Spinal cord (tissue), 10 donors: ENCODE measurements at places on chromosomes 4 and X. TPM values are rescaled to one million over a fixed set of nuclear protein-coding genes. Genes with fewer than 3 reads are reported as not detected.

PAGE5 gene
- not detected for polyA plus RNA-seq

RGN gene
- 14.8 TPM for polyA plus RNA-seq

DMRTC1B gene
- polyA plus RNA-seq, result 13.7 TPM

DNA sequence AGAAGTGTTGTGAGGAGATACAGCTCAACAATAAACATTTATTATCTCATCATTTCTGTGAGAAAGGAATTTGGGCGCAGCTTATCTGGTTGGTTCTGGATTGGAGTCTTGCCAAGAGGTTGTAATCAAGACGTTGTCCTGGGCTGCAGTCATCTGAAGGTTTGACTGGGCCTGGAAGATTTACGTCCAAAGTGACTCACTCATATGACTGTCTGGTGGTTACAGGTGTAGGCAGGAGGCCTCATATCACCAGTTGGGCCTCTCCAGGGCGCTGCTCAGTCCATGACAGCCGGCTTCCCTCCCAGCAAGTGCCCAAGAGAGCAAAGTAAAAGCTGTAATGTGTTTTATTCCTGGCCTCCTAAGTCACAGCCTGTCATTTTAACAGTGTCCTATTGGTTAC, 106.3 kb downstream of the USP46 start:
- DNase-seq, result no peak

DNA sequence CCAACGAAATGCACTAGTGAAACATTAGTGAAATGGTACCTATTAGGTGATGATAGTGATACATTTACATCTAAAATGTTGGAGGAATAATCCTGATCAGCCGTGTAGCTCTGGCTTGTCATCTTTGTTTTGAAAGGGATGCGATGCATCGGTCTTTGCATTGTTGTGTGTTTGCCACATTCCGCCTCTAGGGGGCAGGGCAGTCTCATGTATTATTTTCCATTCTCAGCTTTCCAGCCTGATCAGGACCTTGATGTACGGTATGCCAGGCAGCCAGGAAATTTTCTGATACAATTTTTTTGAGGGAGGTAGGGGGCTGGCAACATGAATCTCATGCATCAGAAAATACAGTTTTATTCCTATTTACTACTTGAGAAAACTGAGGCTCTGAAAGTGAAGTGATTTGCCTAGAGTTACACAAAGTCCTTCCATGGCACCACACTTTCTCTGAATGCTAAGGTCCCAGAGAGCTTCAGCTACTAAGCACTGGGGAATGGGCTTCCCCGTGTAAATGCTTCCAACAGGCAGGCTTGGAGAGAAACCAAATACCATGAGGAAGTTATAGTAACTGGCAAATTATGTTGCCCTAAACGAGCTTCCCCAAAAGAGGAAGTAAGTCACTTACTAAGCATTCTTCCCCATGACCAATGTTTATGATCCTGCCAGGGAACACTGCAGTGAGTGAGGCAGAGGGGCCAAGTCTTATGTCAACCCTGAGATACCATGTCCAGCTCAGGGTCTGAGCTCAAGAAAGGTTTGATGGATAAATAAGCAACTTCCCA, 31.8 kb upstream of the IQSEC2 start:
- DNase-seq, result peak; percentile 86

DNA sequence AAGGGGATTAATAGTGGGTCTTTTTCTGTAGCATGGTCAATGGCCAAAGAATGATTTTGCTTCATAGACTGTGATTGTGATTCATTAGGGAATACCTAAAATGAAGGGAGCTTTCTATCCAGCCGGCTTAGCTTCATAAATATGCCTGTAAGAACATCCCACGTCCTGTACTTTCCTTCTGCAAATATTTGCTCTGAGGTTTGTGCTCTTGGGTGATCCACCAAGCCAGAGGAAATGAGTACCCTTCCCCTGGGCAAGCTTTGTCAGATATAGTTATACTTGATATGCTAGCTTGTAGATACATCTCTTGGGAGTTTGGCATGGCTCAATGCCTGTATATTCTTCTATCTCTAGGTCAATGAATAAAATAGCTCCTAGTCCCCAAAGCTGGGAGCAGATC, 28.2 kb upstream of the SPARCL1 start:
- no peak for DNase-seq

DNA sequence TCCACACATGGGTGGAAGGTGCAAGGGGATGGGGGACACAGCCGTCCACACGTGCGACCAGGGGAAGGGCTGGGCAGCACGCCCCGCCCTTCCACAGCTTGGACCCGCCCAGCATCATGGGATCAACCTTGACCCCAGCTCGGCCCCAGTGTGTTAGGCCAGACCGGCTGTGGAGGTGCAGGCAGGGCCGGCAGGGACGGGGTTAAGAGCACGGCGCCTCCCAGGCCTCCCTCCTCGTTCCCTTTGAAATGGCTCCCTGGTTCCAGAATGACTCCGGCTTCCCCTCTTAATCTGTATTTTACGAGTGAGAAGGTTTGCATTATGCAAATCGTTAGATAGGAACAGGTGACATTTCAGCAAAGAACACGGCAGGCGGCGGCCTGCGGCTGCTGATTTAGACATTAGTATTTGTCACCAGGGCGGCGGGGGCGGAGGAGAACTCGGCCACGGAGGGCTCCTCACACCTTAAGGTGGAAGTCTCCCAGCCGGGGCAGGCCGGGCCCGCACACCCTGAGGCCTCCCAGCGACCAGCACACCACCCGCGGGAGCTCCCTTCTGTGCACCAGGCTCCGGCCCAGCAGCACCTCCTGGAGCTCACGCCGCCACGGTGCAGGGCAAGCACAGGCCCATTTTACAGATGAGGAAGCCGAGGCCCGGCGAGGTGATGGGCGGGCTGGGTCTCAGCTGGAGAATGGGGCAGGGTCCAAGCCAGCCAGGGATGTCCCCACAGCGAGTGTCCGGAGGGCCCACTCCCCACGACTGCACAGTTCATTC, 116.1 kb downstream of the FAM53A start:
- no peak for DNase-seq

GRCh38 chr4:1784789-1785591, 8.1 kb upstream of the FGFR3 start:
- DNase-seq, result no peak
